T-cell (primary cell): ENCODE measurements at places on chromosomes 7 and 10. TPM values are rescaled to one million over a fixed set of nuclear protein-coding genes. Genes with fewer than 3 reads are reported as not detected.

DNA sequence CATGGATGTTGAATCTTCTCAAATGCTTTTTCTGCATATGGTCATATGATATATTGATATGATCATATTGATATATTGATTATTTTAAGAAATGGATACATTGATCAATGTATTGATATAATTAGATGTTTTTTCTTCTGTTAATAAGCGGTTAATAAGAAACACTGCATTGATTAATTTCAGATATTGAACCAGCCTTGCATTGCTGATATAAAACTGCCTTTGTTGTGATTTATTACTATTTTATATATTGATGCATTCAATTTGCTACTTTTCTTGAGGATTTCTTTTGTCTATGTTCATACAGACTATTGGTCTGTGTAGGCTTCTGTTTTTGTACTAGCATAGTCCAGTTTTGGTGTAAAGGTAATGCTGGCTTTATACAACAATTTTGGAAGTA is 79.7 kb upstream of the ELN start:
- H3K4me3 ChIP-seq = no peak overlapping the region
- DNase-seq = no peak
- H3K27me3 ChIP-seq = peaks cover 24% of the 10 kb centered on the region
- H3K4me1 ChIP-seq = no peaks in the 10 kb centered on the region
- no peaks in the 10 kb centered on the region for H3K36me3 ChIP-seq

- H3K36me3 ChIP-seq = no peaks in the 10 kb centered on the region
- H3K4me1 ChIP-seq = no peaks in the 10 kb centered on the region
- peaks cover 22% of the 10 kb centered on the region for H3K27me3 ChIP-seq
These were observed 313.1 kb upstream of the ZNF32 start for GRCh38 chr10:43961523-43962345.

DNA sequence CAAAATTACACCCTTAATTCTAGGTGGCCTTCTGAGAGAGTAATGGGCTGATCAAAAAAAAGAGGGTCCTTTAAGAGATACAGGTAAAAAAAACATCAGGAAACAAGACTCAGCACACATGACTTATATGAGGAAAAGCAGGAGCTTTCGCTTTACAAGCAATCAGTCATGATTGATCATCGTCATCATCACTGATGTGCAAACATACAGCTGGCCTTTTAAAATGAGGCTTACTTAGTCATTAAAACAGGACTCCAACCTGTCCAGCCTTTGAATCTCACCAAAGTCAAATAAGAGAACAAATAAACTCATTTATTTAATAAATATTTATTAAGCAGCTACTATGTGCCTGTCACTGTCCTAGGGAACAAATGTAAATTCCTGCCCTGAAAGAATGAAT is 255.3 kb downstream of the SKAP2 start:
- H3K4me1 ChIP-seq = no peaks in the 10 kb centered on the region
- no peak overlapping the region for H3K27ac ChIP-seq
- no peaks in the 10 kb centered on the region for H3K36me3 ChIP-seq
- DNase-seq = no peak

- H3K27me3 ChIP-seq = no peaks in the 10 kb centered on the region
- no peak overlapping the region for H3K4me3 ChIP-seq
- peak overlapping the region; percentile 95 for H3K27ac ChIP-seq
These were observed 187.8 kb downstream of the FAM107B start for GRCh38 chr10:14586901-14587300.

DNA sequence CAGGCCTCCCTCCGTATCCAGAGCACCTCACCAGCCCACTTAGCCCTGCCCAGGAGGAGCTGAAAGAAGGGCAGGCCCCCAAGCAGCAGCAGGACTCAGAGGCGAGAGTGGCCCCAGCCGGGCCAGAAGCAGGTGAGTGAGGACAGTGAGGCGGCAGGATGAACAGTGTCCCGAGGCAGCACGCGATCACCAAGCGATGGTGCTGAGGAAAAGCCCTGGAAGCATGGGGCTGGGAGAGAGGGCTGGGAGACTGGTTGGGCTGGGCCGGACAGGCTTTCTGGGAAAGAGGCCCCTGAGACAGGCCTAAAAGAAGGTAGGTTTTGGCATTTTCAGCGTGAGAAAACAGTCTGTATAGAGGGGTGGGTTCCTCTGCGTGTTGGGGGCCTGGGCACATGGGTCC is 16.4 kb downstream of the ZNF783 start:
- H3K27me3 ChIP-seq = no peaks in the 10 kb centered on the region
- no peak overlapping the region for H3K4me3 ChIP-seq
- peaks cover 12% of the 10 kb centered on the region for H3K36me3 ChIP-seq
- H3K4me1 ChIP-seq = no peaks in the 10 kb centered on the region
- no peak for DNase-seq

- H3K27ac ChIP-seq = no peak overlapping the region
- no peaks in the 10 kb centered on the region for H3K27me3 ChIP-seq
- DNase-seq = no peak
These were observed 42.7 kb downstream of the ZMIZ1 start for GRCh38 chr10:79111427-79111826.

DNA sequence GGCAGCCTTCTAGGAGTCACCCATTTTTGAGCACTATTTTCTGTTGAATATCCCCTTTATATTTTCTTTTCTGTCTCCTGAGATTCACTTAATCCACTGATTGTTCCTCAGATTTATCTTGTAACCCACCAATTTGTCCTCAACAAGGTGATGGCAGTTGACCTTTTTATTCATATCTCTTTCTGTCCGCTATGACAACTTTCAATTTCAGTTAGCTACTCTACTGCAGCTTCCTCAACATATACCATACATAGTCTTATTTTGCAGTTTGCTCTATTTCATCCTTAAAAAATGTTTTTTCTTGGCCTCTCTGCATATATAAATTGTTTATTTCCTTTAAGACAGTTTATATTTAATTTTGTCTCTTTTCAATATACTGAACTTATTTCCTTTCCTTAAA is 101.3 kb downstream of the THSD7A start:
- H3K4me3 ChIP-seq = no peak overlapping the region
- H3K4me1 ChIP-seq = no peaks in the 10 kb centered on the region
- no peak for DNase-seq
- H3K27ac ChIP-seq = no peak overlapping the region
- H3K27me3 ChIP-seq = no peaks in the 10 kb centered on the region
- no peaks in the 10 kb centered on the region for H3K36me3 ChIP-seq

DNA sequence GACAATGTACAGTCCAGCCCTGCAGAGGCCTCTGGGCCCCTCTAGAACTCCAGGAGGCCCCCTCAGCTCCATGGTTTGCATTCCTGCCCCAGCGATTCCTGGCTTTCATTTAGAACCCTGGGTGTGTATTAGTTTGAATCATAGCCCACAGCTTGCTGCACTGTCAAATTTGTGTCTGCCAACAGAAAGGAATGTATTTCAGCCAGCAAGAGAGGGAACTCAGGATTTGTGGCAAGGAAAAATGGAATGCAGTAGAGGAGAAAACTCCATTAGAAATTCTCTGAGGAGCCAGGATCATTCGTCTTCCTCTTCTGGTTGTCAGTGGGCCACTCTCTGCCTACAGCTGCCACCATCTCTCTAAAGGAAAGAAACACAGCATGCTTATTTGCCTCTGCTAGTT is 27.9 kb upstream of the WDR11 start:
- H3K4me1 ChIP-seq = no peaks in the 10 kb centered on the region
- H3K27me3 ChIP-seq = peaks cover 10% of the 10 kb centered on the region
- no peak overlapping the region for H3K27ac ChIP-seq
- no peaks in the 10 kb centered on the region for H3K36me3 ChIP-seq

Gene ADGRA1
- total RNA-seq = not detected

Gene ADAM12
- 2.2 TPM for total RNA-seq

Gene RNF148
- total RNA-seq = not detected

Gene MACROH2A2
- 3.1 TPM for total RNA-seq

Gene DPP6
- total RNA-seq = not detected

Gene CNPY1
- total RNA-seq = not detected

Gene ARF5
- total RNA-seq = 105 TPM

Gene SEMA3E
- not detected for total RNA-seq

Gene HABP2
- total RNA-seq = 0.20 TPM

Gene ATP6V0A4
- not detected for total RNA-seq

Gene PON1
- 0.73 TPM for total RNA-seq
